Stimulated activated CD8-positive, alpha-beta memory T cell treated with anti-CD3 and anti-CD28 coated beads, Interleukin-4, amount 100 ng/mL, for 48 hours (primary cell): ENCODE measurements at places on chromosomes 2 and 18.

DNA sequence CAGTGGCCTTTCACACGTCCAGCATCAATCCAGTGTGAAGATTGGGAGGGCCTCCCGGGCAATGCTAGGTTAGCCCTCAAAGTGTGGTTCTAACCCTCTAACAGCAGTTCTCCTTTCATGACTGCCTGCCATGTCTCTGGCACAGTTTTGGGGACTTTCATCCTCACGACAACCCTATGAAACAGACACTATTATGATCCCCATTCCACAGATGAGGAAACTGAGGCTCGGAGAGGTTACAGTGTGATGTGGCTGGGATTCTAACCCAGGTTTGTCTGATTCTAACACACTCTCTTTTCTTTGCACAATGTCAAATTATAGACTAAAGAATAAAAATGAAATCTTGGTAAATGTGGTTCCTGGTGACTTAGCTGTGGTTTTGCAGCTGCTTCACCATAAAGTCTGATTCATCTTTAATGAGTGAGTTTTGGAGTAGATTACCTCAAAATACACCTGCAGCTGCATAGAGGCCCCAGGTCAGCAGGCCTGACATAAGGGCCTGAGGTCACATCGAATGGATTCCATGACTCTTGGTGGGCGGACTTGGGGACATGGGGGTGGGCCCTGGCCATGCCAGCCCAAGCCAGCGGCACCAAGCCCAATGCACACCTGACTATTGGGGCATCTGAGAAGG is 214.4 kb downstream of the GLI2 start:
- DNase-seq, result no peak

GRCh38 chr18:48902023-48902855 is 48.5 kb downstream of the SMAD7 start:
- DNase-seq, result no peak

- DNase-seq, result no peak
These were observed 335.4 kb downstream of the SLC4A3 start for GRCh38 chr2:219962801-219963200.

GRCh38 chr2:66665124-66665984 is 230.4 kb downstream of the MEIS1 start:
- DNase-seq, result no peak

DNA sequence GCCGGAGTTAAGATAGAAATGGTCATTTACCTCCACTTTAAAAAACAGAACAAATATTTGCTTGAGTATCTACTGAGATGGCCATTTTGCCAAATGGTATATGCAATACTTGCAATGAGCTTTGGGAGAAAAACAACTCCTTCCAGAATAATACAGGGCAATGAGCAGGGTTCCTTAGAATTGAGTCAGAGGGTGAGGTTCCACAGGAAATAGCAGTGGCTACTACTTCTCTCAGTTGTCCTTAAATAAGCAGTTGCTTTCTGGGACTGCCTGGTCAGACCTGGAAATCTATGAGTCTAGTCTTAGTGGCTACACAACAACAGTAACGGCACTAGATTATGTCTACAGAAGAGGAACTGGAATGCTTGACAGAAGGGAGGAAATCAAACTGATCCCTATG is 80.9 kb upstream of the CCDC85A start:
- DNase-seq, result no peak

- no peak for DNase-seq
These were observed 35.4 kb upstream of the NABP1 start for GRCh38 chr2:191642541-191642940.

DNA sequence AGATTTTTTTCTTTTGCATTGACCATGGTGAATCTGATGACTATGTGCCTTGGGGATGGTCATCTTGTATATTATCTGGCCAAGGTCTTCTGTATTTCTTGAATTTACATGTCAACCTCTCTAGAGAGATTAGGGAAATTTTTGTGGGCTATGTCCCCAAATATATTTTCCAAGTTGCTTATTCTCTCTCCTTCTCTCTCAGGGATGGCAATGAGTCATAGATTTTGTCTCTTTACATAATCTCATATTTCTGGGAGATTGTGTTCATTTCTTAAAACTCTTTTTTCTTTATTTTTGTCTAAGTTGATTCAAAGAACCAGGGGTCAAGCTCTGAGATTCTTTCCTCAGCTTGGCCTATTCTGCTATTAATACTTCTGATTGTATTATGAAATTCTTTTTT is 9.9 kb downstream of the GKN2 start:
- no peak for DNase-seq

- no peak for DNase-seq
These were observed 508.9 kb downstream of the CNTNAP5 start for GRCh38 chr2:124534028-124534427.

DNA sequence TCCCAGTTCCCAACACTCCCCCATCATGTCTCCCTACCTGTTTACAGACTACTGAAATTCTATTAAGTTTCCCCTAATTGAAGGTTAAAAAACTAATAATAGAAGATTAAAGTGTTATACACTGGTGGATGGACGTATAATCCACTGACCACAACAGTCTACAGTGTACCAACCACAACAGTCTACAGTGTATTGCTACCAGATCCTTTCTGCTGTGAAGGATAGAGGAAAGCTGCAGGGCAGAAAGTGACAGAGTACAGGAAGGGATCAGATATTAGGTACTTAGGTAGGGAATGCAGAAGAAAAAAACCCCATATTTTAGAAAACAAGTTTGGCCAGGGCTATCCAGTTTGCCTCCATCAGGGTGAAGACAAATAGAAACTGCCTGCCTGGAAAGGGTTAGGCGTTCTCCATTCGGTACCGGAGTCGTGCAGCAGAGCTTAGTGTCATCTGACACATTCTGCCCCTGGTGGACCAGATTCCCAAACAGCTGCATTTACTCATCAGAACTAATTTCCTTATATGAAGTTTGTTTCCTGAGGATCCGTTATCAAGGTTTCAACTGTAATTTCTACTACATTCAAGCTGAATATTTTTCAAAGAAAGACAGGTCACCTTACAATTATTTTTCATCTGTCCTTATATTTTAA is 49.9 kb downstream of the KLF7 start:
- no peak for DNase-seq

DNA sequence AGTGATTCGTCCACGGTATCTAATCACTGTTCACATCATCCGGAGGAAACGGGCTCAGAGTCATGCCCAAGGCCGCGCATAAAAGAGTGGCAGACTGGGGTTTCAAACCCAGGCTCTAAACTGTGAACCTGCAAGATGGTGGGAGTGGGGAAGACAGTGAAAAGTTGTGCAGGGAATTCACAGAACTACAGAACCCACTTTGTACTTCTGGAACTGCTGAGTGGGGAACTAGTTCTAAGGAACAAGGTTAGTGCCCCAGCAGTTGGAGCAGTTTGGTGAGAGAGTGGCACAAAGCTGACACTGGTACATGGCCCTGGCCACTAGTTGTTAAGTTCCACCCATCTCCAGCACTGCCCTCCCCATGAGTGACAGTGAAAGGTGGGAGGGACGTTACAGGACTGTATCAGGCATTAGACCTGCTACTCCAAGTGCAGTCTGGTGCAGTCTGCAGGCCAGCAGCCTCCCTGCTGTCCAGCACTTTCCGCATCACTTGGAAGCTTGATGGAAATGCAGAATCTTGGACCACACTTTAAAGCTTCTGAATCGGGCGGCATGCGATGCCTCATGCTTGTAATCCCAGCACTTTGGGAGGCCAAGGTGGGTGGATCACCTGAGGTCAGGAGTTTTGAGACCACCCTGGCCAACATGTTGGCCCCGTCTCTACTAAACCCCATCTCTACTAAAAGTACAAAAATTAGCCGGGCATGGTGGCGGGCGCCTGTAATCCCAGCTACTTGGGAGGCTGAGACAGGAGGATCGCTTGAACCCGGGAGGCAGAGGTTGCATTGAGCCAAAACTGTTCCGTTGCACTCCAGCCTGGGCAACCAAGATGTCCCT is 47.3 kb downstream of the C2orf42 start:
- peak; percentile 65 for DNase-seq

GRCh38 chr18:35971661-35972196 is 750 bp upstream of the RMP24 start:
- DNase-seq, result no peak

- no peak for DNase-seq
These were observed 209.2 kb downstream of the MCFD2 start for GRCh38 chr2:46706264-46706983.

DNA sequence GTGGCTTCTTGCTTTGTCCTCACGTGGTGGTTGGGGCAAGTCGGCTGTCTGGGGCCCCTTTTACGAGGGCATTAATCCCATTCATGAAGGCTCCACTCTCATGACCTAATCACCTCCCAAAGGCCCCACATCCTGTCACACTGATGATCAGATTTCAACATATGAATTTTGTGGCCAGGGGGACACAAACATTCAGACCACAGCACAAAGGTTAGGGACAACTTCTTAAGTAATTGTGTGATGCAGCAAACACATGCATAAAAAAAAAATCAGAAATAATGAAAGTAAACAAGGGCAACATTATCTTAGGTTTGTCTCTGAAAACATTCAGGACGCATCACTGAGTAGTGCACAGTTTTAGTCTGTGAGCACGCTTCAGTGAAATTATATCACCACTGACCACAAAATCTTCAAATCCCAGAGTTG is 54.2 kb upstream of the FRZB start:
- DNase-seq, result no peak

DNA sequence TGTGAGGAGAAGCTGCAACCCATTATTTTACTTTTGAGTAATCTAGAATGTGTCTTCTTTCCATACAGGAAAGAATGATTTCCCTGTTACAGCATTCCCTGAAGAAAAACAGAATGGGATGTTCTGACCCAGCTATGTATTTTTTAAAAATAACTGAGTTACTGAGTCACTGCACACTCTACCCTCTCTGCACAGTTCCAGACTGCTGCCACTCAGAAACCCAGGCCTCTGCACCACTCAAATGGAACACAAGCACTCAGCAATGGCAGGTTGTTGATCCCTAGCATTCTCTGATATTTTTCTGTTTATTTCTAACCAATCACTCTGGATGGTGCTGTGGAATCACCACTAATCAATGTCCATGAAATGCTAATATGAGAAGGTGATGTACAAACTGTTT is 1300.0 kb upstream of the FAM98A start:
- no peak for DNase-seq

DNA sequence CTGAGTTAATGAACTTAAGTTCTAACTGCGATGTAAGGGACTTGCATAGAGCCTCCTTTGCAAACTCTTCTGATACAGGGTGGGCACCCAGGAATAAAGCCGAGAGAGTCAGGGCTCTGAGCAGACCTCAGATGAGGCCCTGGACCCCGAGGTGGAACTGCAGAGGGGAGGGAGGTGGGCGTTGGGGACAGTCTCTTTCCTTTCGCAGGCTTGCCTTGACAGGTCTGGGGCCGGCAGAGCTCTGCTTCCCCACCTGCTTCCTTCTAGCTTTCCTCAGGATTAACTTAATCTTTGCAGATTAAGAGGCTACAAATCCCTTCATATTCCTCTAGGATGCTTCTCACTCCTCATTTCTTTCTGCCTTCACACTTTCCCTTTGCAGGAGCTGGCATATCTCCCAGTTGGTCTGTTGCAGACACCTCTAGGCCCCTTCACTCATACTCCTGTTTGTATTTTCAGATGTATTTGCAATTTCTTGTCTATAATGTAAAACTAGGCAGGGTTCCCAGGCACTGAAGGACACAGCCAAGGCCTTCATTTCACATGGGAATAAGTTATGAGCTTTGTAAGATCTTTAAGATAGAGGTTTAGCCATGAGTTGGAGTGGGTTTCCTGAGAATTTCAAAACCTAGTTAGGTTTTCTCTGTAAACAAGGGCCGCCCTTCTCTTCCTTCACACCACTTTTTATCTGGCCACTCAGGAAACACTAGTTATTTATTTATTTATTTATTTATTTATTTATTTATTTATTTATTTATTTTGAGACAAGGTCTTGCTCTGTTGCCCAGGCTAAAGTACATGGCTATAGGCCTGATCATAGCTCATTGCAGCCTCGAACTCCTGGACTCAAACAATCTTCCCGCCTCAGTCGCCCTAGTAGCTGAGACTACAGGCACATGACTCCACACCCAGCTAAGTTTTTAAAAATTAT is 70.9 kb downstream of the MTCL1 start:
- no peak for DNase-seq
